Sciatic nerve (tissue), 2 donors: ENCODE measurements at places on chromosomes 6 and 20.

DNA sequence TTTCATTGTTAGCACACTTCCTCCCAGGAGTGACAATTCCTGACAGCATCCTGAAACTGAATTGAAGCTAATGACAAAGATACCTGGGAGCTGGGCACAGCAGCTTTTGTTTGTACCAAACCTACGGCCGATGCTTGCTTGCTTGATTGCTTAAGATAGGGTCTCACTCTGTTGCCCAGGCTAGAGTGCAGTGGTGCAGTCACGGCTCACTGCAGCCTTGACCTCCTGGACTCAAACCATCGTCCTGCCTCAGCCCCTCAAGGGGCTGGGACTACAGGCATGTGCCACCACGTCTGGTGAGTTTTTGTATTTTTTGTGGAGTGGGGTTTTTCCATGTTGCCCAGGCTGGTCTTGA, 84.7 kb upstream of the SCP2D1 start:
- no peak for DNase-seq

DNA sequence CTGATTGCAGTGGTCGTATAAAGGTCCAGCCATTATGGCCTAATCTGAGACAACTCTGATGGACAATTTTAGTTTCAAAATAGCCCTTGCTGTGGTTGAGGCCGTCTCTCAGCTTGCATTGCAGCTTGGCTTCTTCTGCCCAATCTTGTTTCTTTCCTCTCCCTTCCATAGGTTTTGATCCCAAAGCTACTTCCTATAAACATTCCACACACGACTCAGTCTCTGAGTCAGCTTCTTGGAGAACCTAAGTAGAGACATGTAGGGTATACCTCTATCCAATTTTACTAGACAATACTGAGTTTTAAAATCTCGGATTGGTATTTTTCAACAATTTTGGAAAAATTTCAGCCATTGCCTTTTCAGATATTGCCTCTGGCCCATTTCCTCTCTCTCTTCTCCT, 13.4 kb downstream of the IYD start:
- no peak for DNase-seq

DNA sequence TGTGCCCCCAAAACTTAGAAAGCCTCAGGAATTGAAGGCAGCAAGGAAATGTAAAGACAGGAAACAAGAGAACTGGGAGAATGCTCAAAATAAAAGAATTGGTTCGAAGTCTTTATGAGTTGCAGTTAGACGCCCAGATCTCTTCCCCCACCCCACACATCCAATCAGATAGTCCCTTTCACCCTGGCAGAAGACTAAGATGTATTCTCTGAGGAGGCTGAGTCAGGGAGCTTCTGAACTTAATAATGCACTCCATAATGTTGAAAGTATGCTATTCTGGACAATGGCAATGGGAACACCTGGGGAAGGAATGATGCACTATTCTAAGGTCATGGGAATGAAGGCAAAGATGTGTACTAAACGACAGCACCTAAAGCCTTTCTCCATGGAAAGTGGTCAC, 173.6 kb downstream of the MTFR2 start:
- no peak for DNase-seq

- DNase-seq, result no peak
Observed at GRCh38 chr6:146981981-146982380, 222.2 kb upstream of the STXBP5 start.

DNA sequence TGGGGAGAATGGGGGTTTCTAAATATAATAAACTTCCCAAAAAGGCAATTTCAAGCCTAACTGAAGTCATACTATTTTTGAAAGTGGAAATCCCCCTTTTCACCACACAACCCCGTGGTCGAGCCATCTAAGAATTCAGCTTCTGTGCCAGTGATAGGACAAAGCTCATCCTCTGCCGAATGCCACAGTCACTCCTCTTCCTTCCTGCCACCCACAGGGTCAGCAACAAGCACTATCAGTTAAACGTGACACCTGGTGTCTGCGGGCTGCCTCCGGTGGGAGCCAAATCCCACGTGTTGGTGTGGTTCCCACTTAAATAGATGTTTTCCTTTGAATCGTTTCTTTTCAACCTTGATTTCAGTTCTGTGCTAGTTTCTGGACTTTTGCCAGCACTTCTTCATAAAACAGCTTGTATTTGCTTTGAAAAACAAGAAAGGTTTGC, 60.7 kb downstream of the TNFAIP3 start:
- no peak for DNase-seq

DNA sequence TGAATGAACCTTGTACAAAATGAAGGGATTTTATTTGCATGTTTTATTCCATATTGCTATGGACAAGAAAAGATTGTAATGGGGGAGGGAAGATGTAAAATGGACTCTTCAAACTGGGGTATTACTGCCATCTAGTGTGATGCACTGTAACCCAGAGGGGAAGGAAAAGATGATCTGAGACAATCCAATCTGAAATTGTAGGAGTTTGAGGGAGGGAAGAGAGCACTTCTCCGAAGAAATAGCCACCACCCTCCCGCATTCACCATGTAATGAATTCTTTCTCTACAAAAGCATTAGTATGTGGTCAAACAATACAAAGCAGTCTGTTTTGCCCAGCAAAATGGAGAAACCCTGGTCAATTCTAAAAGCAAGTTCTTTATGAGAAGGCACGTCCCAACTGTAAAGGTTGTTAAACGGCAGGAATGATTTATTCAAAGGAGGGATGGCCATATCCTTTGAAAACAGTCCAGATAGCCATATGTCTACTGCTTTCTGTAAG, 679.5 kb upstream of the NRSN1 start:
- no peak for DNase-seq

- no peak for DNase-seq
Observed at GRCh38 chr6:28945349-28945748, 21.6 kb upstream of the TRIM27 start.

- DNase-seq, result peak; percentile 71
Observed at GRCh38 chr6:7086488-7086887, 21.3 kb upstream of the RREB1 start.

GRCh38 chr6:135222623-135223022, 41.5 kb downstream of the MYB start:
- DNase-seq, result no peak

GRCh38 chr6:136523196-136523595, 27.0 kb downstream of the MAP7 start:
- DNase-seq, result no peak

GRCh38 chr6:42389736-42390135, 62.0 kb downstream of the TRERF1 start:
- DNase-seq, result no peak
